ENCODE measurements at places on chromosomes 1 and 21.
A peak's percentile ranks its signal among the peaks of the same experiment; 100 is the strongest.

DNA sequence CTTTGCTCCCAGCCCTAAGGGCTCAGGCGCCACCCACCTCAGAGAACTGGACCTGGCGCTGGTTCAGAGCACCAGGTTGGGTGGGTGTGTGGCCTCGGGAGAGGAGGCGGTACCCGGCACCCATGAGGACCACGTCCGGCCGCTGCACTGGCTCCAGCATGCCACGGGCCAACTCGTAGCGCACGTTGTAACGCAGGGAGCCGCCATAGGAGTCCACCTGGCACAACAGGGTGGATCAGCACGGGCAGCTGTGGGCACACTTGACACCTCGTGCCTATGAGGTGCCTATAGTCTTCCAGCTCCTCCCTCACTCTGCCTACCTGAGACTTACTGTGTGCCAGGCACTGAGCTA is 56.5 kb downstream of the HSPG2 start:
- DNase-seq: no peak

- DNase-seq: no peak
Observed at GRCh38 chr1:213925531-213926182, 62.1 kb upstream of the PROX1 start.

GRCh38 chr1:89407360-89407759 is 43.5 kb downstream of the GBP6 start:
- DNase-seq: no peak

- peak; percentile 19 for DNase-seq
Observed at GRCh38 chr1:58573705-58574591, 3.1 kb downstream of the TACSTD2 start.

GRCh38 chr1:85048296-85049064 is at the start of gene MCOLN3:
TSS of gene MCOLN3 (minus strand) at chr1:85048500. CDS start at chr1:85045360, 3,140 bp downstream.
- DNase-seq: no peak

- DNase-seq: no peak
Observed at GRCh38 chr1:214155987-214156625, 124.9 kb upstream of the SMYD2 start.

GRCh38 chr1:185263780-185264179 is 53.3 kb downstream of the IVNS1ABP start:
- DNase-seq: no peak

GRCh38 chr1:41612953-41613352 is 128.5 kb upstream of the EDN2 start:
- no peak for DNase-seq

GRCh38 chr1:220928320-220928719 is 49.1 kb downstream of the HLX start:
- no peak for DNase-seq

Measured in effector CD4-positive, alpha-beta T cell (primary cell).